ENCODE measurements at places on chromosomes 5 and 9.

DNA sequence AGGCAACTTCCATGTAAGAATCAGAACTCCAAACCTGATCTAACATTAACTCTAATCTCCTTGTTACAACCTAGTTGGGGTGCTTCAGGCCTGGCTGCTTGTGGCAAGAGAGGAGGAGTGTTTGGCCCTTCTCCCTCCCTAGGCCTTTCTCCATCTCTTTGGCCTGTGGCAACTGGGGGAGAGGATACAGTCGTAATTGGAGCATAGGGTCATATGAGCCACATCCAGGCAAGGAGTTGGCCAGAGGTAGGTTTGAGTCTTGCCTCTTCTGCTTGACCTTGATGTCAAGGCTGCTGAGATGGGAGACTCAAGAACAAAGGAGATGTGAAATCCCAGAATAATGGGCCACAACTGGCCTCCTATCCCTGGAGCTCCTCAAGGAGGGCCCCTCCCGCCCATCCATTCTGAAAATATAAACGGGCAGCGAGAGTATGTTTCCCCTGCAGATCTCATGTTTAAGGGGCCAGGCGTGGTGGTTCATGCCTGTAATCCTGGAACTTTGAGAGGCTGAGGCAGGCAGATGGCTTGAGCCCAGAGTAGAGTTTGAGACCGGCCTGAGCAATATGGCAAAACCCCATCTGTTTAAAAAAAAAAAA lies 59.3 kb upstream of the ANGPTL2 start:
- no peak for DNase-seq

GRCh38 chr5:128163991-128164390 lies 80.4 kb downstream of the SLC12A2 start:
- DNase-seq, result peak; percentile 56

DNA sequence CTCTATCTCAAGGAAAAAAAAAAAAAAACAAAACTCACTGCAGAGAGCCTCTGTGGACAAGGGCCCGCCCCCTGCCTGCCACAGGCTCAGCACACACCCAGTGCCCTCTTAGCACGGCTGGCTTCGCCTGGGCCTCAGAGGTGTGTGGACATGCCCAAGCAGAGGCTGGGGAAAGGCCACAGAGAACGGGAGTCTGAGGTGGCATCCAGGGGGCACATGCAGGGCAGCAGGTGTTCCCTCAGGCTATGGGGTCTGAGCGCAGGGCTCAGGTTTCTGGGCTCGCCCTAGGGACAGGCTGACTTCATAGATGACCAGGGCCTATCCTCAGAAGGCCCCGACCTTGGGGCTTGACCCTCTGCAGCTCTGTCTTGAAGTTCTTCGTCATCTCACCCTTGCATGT lies 138.7 kb downstream of the ZNF354C start:
- no peak for DNase-seq

- DNase-seq, result no peak
Measured at GRCh38 chr5:109697339-109697738, 7.6 kb downstream of the MAN2A1 start.

- DNase-seq, result no peak
Measured at GRCh38 chr5:93255796-93256195, 325.2 kb downstream of the NR2F1-AS1 start.

DNA sequence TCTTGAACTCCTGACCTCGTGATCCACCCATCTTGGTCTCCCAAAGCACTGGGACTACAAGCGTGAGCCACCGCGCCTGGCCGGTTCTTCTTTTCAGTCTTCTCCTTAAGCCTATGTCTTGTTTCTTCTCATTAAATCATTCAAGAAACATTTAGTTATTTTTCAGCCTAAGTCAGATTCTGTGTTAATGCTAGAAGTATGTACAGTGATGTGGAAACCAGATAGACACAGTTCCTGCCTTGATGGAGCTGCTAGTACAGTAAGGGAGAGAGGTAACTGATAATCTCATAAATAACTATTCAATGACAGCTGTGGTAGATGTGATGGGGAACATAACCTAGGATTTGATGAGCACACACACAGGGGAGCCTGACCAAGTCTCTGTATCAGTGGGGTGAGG lies 46.3 kb upstream of the NR3C1 start:
- no peak for DNase-seq

GRCh38 chr5:61267116-61267515 lies 64.9 kb upstream of the ZSWIM6 start:
- no peak for DNase-seq

DNA sequence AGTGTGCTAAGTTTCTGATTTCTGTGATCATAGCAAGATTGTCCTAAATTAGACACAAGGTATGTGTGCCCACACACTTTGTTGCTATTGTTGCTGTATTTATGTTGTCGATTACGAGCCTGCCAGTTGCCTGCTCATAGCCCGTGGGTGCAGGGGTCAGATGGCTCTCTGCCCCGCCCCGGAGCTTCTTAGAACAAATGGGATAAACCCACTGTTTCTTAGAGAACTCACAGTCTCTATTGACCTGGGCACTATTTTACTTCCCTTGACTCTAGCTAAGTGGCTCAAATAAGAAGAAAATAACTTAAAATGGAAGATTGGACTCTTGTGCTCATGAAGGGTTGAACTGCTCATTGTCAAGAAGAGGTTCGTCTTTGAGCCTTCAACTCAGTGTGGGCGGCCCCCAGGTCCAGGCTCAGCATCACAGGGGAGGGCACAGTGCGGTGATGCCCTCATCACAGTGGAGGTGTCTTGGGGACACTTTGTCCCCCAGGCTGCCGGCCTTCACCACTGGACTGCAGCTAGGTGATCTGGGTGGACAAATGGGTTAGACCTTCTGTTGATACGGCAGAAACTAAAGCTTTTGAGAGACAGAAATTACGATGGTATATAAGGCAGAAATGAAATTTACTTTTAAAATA lies 155.5 kb downstream of the TENT4A start:
- no peak for DNase-seq

- DNase-seq, result peak; percentile 89
Measured at GRCh38 chr5:134411546-134412266, at the start of gene CDKN2AIPNL. CDKN2AIPNL (minus strand) TSS chr5:134411881; CDS start chr5:134411854, 27 bp downstream.

DNA sequence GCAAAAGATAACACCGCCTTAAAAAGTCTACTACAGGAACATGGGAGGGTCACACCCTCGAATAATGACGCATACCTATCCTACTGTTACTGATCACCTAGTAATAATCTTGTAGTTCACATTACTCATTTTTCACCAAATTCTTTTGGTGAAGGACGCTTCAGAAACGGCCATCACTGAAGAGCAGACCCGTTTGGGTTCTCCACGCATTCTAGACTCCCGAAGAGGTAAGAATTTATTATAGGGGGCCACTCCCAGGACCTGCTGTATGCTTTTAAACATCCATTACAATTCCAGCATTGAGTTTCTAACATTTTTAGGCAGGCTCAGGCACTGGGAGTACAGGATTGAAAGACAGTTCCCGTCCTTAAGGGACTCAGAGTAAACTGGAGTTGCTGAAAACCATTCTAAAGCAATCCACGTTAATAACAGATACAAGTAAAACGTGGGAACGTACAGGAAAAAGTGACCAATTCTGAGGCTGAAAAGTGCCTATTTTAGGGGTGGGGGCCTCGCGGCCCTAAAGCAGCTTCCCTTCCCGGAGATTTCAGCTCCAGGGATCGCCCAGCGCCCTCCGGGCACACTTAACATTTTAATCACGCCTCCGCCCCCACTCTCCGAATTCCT lies at the start of gene FER:
FER (plus strand) TSS at position 124 of the 627 bp plus-strand sequence. CDS start 50,286 bp downstream, outside the sequence.
- DNase-seq, result peak; percentile 94

GRCh38 chr9:114516913-114517312 lies 11.6 kb upstream of the WHRN start:
- peak; percentile 91 for DNase-seq

- peak; percentile 7 for DNase-seq
Measured at GRCh38 chr9:73810585-73811215, 659.0 kb downstream of the ANXA1 start.

GRCh38 chr5:11734369-11734768 lies 169.9 kb downstream of the CTNND2 start:
- no peak for DNase-seq

DNA sequence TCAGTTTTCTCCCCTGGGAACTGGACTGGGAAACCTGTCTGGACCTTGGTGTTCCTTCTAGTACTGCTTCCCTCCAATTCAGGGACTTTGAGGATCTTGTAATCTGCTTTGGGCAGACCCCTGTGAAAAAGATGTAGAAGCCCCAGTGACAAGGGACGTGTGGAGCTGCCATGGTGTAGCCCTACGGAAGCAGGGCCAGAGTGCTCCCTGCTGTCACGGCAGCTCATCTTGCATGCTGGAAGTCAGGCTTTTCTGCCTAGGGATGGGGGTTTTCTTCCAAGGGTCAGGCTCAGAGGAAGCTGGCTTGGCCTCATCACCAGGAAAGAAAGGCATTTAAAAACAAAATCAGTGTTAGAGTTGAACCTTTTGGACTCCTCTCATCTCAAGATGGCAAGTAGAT lies 86.4 kb downstream of the AMBP start:
- DNase-seq, result no peak

GRCh38 chr5:81590498-81591384 lies 160.2 kb downstream of the SSBP2 start:
- no peak for DNase-seq

- peak; percentile 30 for DNase-seq
Measured at GRCh38 chr9:122806661-122807060, 6.7 kb downstream of the OR1K1 start.

- no peak for DNase-seq
Measured at GRCh38 chr5:13909271-13909670, 35.2 kb downstream of the DNAH5 start.

GRCh38 chr5:52757527-52757926 lies 30.2 kb upstream of the ITGA1 start:
- no peak for DNase-seq

GRCh38 chr5:76030343-76030742 lies 52.8 kb upstream of the SV2C start:
- no peak for DNase-seq

DNA sequence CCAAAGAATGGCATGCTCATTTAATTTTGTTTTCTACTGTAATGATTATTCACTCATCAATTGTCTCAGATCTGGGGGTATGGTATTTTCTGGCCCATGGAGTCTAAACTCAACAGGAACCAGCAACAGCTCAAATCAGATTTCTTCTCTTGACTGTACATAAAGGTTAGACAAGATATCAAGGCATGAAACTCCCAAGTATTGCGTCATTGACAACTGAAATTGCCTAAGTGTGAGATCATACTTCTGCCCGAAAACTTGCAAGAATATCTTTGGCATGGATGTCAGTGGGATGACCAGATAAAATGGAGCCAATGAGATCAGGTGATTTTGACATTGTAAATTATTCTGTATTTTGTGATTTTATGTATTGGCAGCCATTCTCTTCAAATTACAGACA lies 141.7 kb upstream of the STK32A start:
- peak; percentile 4 for DNase-seq

DNA sequence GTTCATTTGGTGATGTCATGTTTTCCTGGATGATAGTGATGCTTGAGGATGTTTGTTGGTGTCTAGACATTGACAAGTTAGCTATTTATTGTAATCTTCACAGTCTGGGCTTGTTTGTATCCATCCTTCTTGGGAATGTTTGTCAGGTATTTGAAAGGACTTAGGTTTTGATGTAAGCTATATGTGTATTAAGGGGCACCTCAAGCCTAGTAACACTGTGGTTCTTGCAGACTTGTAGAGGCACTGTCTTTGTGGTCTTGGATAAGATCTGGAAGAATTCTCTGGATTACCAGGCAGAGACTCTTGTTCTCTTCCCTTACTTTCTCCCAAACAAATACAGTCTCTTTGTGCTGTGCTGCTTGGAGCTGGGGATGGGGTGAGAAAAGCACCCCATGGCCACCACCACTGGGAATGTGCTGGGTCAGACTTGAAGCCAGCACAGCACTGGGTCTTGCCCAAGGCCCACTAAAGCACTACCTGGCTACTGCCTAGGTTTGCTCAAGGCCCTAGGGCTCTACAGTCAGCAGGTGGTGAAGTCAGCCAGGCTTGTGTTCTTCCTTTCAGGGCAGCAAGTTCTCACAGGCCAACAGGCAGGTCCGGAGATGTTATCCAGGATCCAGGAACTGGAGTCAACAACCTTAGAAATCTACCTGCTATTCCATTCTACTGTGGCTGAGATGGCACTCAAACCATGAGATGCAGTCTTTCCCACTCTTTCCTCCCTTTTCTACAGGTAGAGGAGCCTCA lies 49.3 kb upstream of the GNA14 start:
- DNase-seq, result no peak

DNA sequence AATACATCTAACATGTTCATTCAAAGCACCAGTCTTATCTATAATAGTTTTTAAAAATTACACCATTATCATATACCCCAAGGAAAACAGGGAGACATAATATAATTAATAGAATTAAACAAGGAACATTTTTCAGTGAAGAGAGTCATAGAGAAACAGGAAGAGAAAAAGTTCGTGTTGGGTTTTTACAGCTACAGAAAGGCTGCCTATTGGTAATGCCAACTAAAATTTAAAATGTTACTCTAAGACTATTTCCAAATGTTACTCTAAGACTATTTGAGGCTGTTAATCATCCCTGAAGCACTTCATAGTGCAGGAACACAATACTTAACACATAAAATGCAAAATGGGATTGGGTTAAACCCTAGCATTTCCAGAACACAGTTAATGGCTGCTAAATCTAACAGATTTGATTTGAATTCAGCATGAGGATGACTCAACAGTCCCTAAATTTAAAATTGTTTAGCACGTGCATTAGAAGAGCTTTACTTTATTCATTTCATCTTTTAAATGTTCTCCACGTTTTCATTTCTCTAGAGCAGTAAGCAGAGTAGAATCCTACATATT lies 54.5 kb downstream of the OXCT1 start:
- DNase-seq, result no peak

DNA sequence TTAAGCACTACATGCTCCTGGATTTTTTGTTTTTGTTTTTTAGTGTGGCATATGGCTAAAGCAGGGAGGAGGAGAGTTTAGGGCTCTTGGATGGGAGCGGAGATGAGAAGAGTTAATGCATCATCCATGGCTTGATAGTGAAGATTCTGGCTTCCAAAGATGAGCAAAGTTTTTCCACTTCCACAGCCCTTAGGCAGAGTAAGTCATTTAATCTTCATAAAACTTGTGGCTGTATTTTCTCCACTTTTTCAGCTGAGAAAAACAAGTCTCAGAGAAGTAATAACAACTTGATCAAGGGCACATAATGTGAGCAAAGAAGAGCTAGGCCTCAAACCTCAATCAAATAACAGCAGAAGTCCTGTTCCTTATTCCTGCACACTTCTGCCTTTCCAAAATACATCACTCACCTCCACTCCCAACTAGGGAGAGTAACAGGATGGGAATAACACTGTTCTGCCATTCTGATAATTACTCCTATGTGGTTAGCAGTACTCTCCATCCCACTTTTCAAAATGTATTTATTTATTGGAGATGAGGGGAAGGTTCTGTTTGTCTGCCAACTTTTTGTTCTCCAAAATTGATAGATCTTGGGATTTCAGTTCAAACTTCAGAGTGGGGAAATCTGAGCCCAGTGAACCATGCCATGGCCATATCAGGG lies 53.7 kb upstream of the DPYSL3 start:
- DNase-seq, result no peak

DNA sequence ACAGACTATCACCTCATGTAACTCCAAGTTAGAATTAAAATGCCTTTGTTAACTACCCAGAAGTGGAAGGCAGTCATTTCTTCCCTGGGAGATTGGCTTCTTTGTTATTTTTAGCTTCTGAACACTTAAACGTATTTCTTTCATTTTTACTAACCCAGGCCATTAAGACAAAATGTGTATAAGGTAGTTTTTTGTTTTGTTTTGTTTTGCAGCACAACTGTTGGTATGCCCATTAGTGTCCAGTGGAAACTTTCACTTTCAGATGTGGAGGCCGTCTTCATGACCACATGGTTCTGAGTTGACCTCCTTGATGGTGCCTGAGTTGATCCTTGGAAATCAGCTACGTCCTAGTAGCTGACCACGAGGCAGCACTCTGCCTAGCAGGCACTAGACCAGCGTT lies 264.6 kb upstream of the ZNF608 start:
- no peak for DNase-seq
